ENCODE measurements at places on chromosomes 6 and 20.

GRCh38 chr6:71396410-71396801, 107.8 kb downstream of the OGFRL1 start:
- no peak for DNase-seq

- peak; percentile 81 for DNase-seq
These were observed 38.8 kb downstream of the SLC22A3 start for GRCh38 chr6:160386869-160387530.

- DNase-seq = peak; percentile 37
These were observed 3.6 kb downstream of the GRM4 start for GRCh38 chr6:34142061-34142998.

DNA sequence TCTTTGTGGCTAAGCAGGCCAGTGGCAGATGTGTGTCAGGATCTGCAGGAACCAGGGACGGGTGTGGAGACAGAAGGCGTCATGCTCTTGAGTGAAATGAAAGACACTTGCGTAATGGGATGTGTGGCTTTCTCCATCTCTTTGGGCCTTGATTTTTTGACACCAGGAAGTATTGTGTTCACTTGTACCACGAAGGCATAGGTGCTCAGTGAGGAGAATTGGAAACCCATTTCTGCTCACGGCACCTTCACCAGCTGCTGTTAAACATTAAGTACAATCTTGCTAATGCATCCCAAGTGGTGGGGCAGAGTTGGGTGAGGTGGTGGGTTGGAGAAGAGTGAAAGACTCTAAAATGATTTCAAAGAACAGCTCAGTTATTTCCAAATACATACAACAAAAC, 30.0 kb downstream of the GJA10 start:
- no peak for DNase-seq

GRCh38 chr6:26216886-26217713, 129.9 kb downstream of the HFE start:
- DNase-seq = peak; percentile 90

DNA sequence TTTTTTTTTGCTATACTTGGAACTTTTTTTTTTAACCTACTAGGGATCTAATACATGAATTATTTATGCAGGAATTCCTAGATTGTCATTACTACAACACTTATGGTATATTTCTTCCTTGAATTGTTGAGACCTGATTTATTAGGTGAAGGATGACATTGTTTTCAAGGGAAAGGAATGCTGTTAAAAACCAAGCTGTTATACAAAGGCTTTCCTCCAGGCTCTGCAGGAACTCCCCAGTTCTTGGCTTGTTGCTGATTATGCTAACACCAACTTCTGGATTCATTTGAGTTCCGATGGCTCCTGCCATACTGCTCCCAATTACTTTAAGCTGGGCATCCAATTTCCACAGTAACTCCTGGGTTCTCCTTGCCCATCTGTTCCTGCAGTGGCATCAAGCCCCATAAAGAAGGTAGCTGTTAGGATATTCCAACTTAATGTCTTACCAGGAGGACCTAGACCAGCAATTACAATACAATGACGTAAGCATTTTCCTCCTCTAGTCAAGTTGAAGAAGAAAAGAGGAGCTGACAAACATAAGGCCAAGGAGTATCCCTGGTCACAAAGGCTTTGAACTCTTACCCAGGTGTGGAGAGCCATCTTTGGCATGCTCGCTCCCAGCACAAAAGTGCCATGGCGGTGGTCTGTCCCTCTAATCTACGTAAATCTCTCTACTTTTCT, 215.9 kb upstream of the AGPAT4 start:
- no peak for DNase-seq

- no peak for DNase-seq
These were observed 169.5 kb downstream of the FRK start for GRCh38 chr6:115891111-115891669.

- DNase-seq = no peak
These were observed 180.5 kb downstream of the PDE7B start for GRCh38 chr6:136031982-136032381.

- no peak for DNase-seq
These were observed 78.3 kb downstream of the SNX5 start for GRCh38 chr20:17890330-17890729.

DNA sequence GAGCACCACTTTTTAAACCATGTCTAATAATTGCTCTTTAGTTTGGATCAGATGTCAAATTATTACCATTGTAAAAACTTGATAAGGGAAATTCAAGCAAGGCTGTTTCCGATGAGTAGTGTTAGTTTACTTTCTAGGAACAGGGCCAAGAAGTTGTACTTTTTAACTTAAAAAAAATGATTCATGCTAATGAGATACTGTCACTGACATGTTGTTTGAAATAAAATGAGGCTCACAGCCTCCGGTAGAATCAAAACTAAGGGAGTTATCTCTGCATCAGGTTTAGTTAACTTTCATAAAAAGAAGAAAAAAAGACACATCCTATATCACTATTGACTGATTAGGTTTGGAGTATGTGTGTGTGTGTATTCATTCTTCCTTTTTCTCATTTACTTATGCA, 55.2 kb upstream of the SUPT3H start:
- no peak for DNase-seq

DNA sequence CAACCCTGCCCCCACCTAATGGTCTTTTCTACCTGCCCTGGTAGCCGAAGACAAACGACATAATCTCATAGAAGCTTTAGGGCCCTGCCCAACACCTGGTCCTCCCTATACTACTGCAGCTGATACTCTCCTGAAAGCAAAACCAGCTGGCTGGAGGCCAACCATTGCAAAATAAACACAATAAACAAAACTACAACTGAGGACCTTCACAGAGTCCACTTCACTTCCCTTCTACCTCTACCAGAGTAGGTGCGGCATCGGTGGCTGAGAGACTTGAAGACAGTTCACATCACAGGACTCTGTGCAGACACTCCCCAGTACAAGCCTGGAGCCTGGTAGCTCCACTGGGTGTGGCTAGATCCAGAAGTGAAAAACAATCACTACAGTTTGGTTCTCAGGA, 476.2 kb downstream of the MMUT start:
- DNase-seq = no peak

DNA sequence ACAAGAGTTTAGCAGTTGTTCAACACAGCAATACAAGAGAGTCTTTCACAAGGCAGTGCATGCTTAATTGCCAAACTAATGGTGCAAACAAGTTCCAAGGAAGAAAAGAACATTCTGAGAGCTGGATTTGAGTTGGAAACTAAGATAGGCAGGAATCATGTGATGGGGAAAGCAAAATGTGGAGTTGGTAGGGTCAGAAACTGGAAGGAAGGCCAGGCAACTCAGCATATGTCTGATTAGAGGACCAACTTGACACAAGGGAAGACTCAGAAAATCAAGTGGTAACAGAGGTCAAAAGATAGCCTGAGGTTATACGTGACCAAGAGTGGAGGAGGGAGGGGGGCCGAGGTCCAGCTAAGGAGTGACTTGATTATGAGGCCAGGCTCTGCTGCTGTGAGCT, 117.3 kb downstream of the SMLR1 start:
- no peak for DNase-seq

GRCh38 chr6:63773200-63773599, 137.6 kb downstream of the PHF3 start:
- no peak for DNase-seq

DNA sequence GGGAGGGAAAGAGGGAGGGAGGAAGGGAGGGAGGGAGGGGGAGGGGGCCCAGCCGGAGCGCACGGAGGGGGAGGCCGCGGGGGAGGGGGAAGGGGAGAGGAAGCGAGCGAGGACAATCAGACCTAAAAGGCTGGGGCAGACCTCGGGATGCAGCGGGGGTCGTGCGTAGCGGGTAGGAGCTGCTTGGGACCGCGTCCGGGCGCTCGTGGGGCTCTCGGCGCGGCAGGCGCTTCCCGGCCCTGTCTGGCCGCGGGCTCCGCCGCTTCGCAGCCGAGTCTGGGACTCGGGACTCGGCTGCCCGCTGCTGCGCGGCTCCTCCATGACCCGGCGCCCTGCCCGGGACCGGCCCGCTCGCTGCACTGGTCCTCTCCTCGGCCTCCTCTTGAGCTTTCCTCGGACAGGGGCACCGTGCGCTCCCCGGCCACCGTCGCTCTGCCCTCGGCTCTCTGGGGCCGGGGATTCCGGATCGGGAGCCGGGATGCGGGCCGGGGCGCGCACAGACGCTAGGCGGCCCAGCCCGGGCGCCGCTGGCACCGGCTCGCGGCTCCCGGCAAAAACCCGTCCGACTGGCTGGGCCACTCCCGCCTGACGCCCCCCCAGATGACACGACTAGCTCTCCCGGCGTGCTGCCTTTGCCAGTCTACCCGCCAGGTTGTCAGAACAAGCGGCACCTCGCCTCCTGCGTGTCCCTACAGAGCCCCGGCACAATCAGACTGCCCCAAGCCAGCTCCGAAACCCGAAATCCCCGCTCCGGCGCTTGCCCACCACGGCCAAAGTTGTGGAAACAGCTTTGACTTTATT, 2.2 kb downstream of the TFAP2A start:
- DNase-seq = no peak

GRCh38 chr20:20018366-20018765, 1.2 kb downstream of the NAA20 start:
- DNase-seq = no peak

- peak; percentile 49 for DNase-seq
These were observed 595 bp downstream of the FBXO5 start for GRCh38 chr6:152981989-152982903.

GRCh38 chr6:43082806-43083655, 6.9 kb downstream of the PTK7 start:
- peak; percentile 64 for DNase-seq

GRCh38 chr6:72182337-72183246, 296.2 kb downstream of the RIMS1 start:
- DNase-seq = no peak

- no peak for DNase-seq
These were observed 77.9 kb downstream of the TNFAIP3 start for GRCh38 chr6:137944793-137945498.

Measured in aorta (tissue), 5 donors.